ENCODE measurements at places on chromosomes 11 and 22.

- no peak for DNase-seq
These were observed 6.9 kb downstream of the NFRKB start for GRCh38 chr11:129888451-129888850.

DNA sequence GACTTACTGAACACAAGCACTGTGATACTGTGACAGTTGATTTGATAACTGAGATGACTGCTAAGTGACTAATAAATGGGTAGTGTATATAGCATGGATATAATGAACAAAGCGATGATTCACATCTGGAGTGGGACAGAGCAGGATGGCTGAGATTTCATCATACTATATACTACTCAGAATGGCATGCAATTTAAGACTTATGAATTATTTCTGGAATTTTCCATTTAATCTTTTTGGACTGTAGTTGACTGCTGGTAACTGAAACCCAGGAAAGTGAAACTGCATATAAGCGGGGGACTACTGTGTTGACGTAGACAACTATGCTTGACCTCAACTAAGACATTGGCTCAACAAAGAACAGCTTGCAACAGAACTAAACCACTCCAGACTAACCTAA lies 20.0 kb upstream of the NUCB2 start:
- DNase-seq = no peak

DNA sequence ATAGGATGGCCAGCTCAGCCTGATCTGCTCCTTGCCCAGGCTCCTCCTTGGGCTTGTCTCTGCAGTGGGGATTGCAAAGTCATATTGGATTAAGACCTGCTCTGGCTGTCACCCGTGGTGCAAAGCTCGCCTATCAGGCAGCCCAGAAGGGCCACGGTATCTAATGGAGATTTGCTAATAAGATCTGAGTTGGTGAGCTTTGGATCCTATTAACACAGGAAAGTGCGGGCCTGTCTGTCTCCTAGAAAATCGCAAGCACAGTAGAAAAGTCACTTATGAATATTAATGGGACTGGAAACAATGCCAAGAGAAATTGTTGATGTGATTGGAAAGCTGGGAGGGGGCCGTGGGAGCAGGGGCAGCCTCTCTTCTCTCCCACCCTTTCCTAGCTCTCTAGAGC lies 72.8 kb downstream of the CHST1 start:
- no peak for DNase-seq

DNA sequence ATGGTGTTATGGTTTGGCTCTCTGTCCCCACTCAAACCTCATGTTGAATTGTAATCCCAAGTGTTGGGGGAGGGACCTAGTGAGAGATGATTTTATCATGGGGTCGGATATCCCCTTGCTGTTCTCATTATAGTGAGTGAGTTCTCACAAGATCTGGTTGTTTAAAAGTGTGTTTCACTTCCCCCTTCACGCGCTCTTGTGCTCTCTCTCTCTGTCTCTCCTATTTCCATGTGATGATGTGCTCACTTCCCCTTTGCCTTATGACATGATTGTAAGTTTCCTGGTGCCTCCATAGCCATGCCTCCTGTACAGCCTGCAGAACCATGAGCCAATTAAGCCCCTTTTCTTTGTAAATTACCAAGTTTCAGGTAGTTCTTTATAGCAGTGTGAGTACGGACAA lies 765.1 kb downstream of the KCNA4 start:
- no peak for DNase-seq

GRCh38 chr11:126817096-126817495 lies 183.5 kb downstream of the KIRREL3 start:
- no peak for DNase-seq

- no peak for DNase-seq
These were observed 11.3 kb upstream of the TCF20 start for GRCh38 chr22:42281706-42282251.

- no peak for DNase-seq
These were observed 9.6 kb downstream of the FAM118A start for GRCh38 chr22:45319324-45319685.

- DNase-seq = no peak
These were observed 18.4 kb upstream of the ST3GAL4 start for GRCh38 chr11:126337126-126337473.

DNA sequence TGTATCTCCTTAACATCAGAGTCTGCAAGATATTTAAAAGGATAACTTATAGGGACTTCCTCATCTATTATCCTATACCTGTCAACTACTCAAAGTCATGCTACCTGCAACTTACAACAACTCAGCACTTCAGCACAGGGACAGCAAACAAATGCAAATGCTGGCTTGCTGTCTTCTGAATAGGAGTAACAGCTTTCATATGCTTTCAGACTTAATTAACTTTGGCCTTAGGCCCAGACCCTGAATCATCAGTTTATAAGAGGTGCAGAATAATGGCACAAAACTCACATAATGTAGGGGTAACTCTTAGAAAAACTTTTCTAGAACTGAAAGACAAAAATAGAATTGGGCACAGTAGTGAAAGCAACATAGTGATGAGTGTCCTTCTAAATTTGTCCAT lies 953.4 kb downstream of the DLG2 start:
- peak; percentile 62 for DNase-seq

- DNase-seq = no peak
These were observed 549.3 kb upstream of the CCDC90B start for GRCh38 chr11:83835423-83835822.

DNA sequence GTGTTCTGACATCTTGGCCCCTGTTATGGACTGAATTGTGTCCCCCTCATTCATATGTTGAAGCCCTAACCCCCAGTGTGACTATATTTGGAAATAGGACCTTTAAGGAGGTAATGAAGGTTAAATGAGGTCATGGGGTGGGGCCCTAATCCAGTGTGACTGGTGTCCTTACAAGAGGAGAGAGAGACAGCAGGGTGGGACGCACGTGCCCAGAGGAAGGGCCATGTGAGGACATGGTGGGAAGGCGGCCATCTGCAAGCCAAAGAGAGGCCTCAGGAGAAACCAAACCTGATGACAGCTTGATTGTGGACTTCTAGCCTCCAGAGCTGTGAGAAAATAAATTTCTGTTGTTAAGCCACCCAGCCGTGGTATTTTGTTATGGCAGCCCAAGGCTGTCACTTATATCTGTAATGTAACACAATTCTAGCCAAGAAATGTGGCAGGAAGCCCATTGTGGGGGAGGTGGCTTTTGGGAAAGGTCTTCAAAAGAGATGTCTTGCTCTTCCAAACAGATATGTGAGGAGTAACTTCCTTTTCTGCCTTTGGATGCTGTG lies 23.7 kb downstream of the SLC22A6 start:
- DNase-seq = no peak

DNA sequence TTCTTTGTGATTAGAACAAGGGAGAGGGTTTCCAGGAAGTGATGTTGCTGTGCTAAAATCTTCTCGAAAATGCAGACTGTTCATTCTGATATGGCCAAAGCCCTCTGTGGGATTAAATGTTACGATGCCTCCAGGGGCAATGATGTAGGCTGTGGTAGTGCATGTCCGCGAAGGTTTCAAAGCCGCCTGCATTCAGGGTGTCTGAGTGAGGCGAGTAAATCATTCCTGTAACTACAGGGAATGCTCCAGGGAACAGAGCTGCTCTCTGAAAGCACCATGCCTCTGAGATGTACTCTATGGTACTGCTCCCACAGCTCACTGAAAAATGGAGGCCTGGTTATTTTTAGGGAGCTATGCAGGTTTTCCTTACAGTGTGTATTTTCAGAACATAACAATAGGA lies 21.2 kb downstream of the PDGFD start:
- no peak for DNase-seq

DNA sequence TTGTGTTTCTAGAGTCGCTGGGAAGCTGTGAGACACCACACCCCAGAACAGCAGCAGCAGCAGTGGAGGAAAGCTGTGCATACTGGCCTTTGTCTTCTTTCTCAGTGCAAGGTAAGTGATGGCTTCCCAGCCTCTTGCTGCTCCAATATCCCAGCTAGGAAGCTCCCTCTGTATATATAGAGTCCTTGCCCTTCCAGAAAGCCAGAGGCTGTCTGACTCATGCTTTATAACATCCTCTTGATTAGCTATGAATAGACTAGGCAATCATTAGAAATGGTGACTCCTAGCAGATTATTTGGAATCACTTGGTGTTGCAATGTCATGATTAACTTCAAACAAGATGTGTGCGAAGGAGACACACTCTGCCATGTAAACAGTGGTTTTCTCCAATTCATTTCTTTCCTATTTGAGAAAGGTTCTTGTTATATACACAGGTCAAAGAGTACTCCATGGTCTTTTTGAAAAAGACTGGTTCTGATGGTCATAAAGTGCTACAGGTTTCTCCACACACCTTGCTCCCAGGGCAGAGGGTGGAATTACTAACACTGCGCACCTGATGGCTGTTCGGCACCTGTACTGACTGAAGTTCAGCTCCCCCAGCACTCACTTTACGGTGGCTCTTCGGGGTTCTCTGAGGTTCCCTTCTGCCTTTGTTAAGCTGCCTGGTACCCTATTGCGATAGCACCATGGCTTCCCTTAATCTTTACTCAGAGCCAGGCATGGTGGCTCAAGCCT lies at the start of gene MMP1:
MMP1 (minus strand) TSS at position 149 of the 735 bp plus-strand sequence; CDS start at position 81, 68 bp downstream.
- peak; percentile 35 for DNase-seq

DNA sequence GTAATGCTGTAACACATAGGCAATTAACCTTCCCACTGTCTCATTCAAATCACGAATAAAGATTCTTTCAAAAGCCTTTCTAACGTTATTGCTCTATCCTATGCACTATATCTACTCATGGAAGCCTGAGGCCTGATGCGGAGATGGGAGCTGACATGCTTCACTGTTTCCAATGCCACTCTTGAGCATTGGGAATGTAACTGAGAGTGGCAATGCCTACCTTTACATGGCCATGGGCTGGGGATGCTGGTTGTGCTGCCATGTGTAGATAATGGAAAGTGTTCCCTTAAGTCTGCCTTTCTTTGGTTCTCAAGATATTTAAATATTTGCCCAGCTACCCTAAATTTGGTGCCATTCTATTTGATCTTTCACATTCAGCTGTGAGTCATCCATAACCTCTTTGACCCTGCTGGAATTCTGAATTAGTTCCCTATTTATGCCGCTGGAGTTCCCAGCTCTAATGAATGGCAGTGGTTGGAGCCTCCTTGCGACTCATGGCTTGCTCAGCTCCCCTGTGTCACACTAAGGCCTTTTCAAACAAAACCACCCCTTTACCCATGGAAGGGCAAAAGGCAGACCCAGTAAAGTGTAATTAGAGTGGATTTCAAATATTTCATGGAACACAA lies 21.4 kb upstream of the DKK3 start:
- DNase-seq = peak; percentile 30

- DNase-seq = no peak
These were observed 62.7 kb downstream of the MYO18B start for GRCh38 chr22:25804676-25805075.

DNA sequence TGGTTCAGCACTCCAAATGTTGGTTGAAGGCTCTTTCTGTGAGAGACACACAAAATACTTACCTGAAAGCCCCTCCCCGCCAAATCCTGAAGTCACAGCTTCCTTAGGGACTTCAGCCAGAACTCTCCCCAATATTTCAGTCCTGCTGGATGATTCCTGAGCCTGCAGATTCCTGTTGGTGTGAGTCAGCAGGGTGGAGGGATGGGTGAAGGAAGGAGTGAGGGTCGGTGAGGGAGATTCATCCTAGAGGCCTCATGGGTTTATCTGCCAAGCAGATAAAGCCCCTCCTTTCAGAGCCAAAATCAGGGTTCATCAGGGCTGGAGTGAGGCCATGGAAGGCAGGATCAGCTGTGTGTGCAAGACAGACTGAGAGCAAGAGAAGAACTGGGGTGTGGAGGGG lies 37.9 kb downstream of the SMIM38 start:
- no peak for DNase-seq

DNA sequence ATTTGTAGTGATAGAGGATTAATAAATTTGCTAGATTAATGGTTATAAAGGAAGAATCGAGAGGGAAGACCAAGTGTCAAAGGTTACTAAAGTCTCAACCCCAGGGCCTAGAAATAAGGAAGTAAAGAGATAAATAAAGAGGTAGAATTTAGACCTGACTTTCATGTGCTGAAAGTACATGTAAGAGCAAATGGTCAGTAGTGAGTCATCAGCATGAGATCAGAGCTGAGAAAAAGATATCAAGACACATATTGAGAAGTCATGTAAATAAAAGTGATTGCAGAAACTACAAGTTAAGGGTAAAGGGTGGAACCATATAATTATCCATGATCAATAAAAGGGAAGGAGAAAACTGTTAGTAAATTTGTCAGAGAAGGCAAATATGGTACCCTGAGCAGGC lies 1.4 kb upstream of the OR8B8 start:
- DNase-seq = peak; percentile 45

GRCh38 chr11:127470306-127470884 lies 469.8 kb upstream of the KIRREL3 start:
- peak; percentile 67 for DNase-seq

- DNase-seq = no peak
These were observed 48.3 kb downstream of the QSER1 start for GRCh38 chr11:32940865-32941264.

- DNase-seq = peak; percentile 81
These were observed 8.9 kb downstream of the KCTD21 start for GRCh38 chr11:78179459-78180071.

DNA sequence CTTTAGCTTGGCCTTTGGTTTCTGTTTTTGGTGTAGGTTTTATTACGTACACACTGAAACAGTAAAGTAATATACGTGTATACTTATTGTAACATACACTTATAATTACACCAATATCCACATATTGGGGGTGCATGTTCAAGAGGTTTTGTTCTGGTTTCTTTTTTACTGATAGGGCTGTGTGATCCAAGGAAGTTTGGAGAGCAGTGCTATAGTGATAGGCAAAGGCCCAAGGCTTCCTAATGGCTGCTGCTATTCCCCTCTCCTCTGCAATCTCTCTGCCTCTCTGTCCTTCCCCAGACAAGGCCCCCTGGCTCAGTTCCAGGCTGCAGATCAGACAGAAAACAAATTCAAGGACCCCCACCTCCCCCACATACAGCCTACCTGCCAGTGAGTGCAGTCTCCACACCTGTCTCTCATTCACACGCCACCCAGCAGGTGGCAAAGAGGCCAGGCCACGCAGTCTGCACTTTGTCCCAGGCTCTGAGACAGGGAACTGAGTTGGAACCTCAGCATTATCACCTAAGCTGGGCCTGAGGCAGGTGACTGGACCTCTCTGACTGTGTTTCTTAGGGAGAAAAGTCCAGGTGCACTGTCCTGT lies 15.1 kb downstream of the TMEM184B start:
- DNase-seq = peak; percentile 90

DNA sequence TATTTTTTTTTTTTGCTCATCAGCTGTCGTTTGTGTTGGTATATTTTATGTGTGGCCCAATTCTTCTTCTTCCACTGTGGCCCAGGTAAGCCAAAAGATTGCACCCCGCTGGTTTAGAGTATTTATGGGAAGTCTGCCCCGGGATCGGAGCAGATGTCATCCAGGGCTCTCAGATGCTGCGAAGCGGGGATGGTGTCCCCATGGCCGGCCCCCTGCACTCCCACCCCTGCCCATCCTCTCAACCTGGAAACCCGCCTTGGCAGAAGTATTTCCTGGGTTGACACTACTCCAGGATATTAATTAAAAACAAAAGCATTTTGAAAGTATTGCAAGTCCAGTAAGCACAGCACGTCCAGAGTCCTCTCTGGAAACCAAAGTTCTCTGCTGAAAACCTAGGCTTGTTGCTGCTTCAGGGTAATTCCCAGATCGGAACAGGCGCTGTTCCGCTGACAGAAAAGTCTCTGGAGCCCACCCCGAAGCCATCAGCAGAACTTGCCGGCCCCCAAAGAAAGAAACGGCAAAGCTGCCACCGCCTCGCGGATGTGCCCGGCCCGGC lies 833 bp downstream of the SCUBE2 start:
- no peak for DNase-seq
